ENCODE measurements at places on chromosomes 4 and X.

DNA sequence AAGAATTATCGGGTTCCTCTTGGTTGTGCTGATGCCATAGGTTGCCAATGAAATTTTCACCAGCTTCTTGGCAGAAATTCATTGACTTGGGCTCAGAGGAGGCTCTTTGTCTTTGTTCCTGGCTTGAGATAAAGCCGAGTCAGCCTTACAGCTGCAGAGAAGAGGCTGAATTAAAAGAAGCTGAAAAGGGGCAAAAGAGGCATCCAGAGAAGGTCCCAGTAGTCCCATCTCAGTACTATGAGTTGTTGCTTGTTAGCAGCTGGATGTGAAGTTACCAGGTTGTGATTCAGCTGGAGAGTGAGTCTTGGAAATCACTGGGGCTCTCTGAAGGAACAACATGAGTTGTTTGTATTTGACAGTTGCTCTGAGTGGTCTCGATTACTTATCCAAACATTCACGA lies 59.7 kb downstream of the SMAD1 start:
- no peak for DNase-seq

DNA sequence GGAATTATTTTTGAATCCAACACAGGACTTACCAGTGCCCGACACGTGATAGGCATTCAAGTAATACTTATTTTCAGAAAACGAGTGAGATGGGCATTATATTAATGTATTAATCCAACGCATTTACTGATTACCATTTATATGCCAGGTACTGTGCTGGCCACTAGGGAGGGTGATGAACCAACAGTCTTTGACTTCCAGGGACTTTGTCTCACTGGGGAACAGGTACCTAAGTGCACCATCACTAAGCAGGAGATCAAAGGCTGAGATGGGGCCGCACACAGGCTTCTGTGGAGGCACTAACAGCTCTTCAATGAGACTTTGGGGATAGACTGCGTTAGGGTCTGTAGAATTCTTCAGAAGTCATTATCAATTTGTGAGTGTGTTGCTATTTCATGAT lies 5.7 kb upstream of the TADA2B start:
- DNase-seq = no peak

DNA sequence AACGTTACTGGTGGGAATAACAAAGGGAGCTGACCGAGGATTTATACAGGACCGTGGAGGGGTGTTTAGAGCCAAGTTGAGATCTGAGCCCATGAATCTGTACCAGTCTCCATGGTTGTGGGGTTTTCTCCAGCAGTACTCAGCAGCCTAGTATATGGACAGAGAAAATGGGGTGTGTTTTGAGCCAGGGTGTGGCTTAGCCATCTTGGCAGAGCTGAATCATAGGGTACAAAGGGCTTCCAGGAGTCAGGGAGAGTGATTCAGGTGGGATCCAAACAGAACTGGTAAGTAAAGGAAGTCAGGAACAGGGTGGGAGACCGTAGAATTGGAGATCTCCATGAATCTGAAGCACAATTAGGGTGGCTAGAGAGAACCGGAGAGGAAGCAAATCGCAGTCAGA lies 7.4 kb upstream of the HPRT1 start:
- no peak for DNase-seq

- no peak for DNase-seq
Observed at GRCh38 chr4:21512353-21512752, 436.2 kb downstream of the KCNIP4 start.

GRCh38 chr4:139171876-139172691 lies 4.9 kb downstream of the ELF2 start:
- no peak for DNase-seq

DNA sequence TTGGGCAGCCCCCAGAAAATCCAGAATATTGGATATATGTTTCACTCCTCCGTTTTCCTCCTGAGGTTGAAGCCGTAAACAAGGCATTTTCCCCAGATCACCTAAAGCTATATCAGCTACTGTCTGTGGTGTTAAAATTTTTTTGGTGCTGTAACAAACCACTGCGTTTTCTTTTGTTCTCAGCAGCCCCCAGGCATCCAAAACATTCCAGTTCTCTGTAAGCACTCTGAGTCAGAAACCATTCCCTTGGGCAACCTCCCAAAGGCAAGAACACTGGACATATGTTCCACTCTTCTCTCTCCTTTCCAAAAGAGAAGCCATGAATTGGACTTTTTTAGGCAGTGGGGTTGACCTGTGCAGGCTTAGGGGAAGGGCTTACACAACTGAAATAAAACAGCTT lies 310.9 kb downstream of the MID1IP1 start:
- DNase-seq = no peak

- DNase-seq = no peak
Observed at GRCh38 chr4:3313139-3313538, 20.3 kb downstream of the RGS12 start.

- no peak for DNase-seq
Observed at GRCh38 chr4:188620608-188621007, 481.4 kb downstream of the TRIML1 start.

- no peak for DNase-seq
Observed at GRCh38 chrX:20284992-20285391, 18.3 kb upstream of the RPS6KA3 start.

DNA sequence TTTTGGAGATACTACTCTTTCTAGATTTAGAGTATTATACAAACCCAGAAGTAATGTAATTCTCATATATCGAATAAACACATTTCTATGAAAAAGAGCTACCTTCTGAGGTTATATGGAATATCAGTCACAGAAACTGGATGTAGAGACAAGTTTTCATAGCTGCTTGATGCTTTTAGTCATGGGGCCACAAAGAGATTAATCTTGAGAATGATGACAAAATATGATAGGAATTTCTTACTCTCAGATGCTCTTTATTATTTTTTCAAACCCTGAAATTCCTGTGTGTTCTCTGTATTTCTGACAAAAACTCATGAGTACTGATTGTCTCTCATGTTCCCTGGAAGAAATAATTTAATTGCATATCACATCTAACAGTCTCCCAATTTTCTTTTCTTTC lies 662.5 kb downstream of the RAPGEF2 start:
- DNase-seq = no peak
